CD4-positive, CD25-positive, alpha-beta regulatory T cell (primary cell): ENCODE measurements at places on chromosomes 4 and X. TPM values are rescaled to one million over a fixed set of nuclear protein-coding genes. Genes with fewer than 3 reads are reported as not detected.

DNA sequence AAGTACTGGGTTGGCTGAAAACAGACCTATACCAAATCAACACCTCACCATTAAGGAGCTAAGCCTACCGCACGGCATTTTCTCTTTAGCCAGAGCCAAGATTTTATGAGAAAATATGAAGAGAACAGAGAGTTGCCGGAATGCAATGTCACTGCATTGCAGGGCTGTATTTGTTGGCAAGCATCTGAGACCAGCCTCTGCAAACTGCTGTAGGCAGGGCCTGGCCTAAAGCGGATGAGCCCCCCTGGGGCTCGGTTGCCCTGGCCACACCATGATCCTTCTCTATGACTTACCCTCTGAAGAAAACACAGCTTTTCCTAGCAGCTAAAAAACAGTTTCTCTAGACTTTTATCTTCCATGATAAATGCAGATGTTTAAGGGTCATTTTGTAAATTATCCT is 120.5 kb upstream of the SORBS2 start:
- H3K36me3 ChIP-seq: no peaks in the 10 kb centered on the region
- H3K4me3 ChIP-seq: no peak overlapping the region

- H3K36me3 ChIP-seq: peaks cover 18% of the 10 kb centered on the region
- peaks cover 65% of the 10 kb centered on the region for H3K4me1 ChIP-seq
- H3K27me3 ChIP-seq: no peaks in the 10 kb centered on the region
Measured at GRCh38 chr4:152528060-152528459, 7.8 kb downstream of the FBXW7 start.

- no peak overlapping the region for H3K4me3 ChIP-seq
- no peaks in the 10 kb centered on the region for H3K27me3 ChIP-seq
- no peak overlapping the region for H3K27ac ChIP-seq
- H3K4me1 ChIP-seq: no peaks in the 10 kb centered on the region
- no peak for DNase-seq
Measured at GRCh38 chr4:112001041-112001440, 144.2 kb upstream of the FAM241A start.

DNA sequence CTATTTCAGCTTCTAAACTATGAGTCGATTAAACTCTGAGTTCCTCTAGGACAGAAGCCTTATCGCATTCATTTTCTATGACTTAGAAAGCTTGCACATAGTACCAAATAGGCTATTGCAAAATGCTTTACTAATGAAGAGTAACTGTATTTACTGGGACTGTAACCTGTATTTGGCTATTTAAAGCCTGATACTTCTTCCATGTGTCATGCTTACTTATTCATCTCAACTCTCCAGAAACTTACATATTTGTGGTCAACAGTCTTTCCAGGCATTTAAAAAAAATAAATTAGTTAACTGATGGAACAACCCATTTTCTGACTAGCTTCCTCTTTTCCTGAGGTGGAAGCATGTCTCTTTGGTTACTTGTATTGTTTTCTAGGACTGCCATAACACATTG is 467.9 kb downstream of the PCDH11X start:
- no peak for DNase-seq
- H3K27me3 ChIP-seq: no peaks in the 10 kb centered on the region
- no peak overlapping the region for H3K27ac ChIP-seq
- no peaks in the 10 kb centered on the region for H3K36me3 ChIP-seq

DNA sequence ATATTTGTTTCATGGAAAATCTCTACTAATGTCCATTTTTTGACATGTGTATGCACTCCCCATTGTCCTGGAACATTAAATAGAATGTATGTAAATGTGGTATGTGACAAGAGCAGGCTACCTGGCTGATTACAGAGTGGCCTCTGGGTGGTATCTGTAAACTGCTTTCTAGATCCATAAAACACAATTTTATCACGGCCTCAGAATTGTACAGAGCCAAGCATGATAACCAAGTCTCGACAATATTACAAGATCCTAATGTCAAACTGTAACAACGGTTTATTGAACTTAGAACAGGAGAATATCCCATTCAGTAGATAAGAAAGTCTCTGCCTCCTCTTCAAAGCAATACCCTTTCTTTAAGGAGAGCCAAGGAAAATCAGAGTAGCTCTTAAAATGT is 212.4 kb downstream of the PCDH7 start:
- no peak for DNase-seq
- no peaks in the 10 kb centered on the region for H3K36me3 ChIP-seq
- H3K4me1 ChIP-seq: no peaks in the 10 kb centered on the region
- H3K4me3 ChIP-seq: no peak overlapping the region

DNA sequence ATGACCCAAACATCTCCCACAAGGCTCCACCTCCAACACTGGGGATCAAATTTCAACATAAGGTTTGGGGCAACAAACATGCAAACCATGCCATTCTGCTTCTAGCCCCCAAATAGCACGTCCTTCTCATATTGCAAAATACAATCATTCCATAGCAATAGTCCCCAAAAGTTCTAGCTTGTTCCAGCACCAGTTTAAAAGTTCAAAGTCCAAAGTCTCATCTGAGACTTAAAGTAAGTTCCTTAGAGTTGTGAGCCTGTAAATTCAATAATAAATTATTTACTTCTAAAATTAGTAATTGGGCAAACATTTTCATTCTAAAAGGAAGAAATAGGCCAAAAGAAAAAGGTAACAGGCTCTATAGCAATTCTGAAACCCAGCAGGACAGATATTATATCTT is 8.9 kb upstream of the TASL start:
- H3K27me3 ChIP-seq: no peaks in the 10 kb centered on the region
- H3K27ac ChIP-seq: no peak overlapping the region
- no peak overlapping the region for H3K4me3 ChIP-seq
- no peaks in the 10 kb centered on the region for H3K36me3 ChIP-seq

- no peak overlapping the region for H3K4me3 ChIP-seq
- no peaks in the 10 kb centered on the region for H3K27me3 ChIP-seq
- no peak overlapping the region for H3K27ac ChIP-seq
Measured at GRCh38 chr4:183030309-183030708, 68.7 kb upstream of the WWC2 start.

DNA sequence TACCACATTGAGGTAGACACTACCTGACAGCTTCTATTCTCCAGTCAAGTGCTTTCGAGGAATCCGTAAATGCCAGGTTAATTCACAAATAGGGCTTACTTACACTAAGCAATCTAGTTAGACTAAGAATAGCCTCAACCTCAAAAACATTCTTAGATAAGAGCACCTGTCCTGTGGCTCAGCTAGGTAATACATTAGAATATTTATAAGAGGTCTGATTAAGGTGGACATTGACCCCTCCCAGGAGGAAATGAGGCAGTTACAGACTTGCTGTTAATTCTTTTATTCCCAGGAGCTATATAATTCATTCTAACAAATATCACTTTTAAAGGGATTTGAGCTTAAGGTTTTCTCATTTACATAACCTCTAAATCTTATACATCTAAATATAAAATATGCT is 758.1 kb downstream of the GRID2 start:
- no peaks in the 10 kb centered on the region for H3K4me1 ChIP-seq
- no peaks in the 10 kb centered on the region for H3K36me3 ChIP-seq
- H3K27ac ChIP-seq: no peak overlapping the region
- H3K4me3 ChIP-seq: no peak overlapping the region
- DNase-seq: no peak

DNA sequence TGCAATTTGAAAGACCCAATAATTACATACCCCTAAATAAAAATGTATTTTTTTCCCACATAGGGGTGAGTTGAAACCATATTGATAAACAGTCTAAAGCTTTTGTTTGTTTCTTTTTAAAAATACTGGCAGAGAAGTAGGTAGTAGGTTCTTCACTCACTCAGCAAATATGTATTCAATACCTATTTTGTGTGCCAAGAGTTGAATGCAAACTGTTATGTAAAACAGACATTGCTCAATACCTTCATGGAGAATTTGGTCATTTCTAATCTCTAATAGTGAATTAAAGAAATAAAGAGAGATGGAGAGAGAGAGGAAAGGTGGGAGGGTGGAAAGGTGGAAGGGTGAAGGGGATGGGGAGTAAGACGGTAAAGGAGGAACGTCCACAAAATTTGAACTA is 589.9 kb upstream of the GNPDA2 start:
- no peaks in the 10 kb centered on the region for H3K27me3 ChIP-seq
- H3K4me3 ChIP-seq: no peak overlapping the region
- H3K27ac ChIP-seq: no peak overlapping the region
- no peak for DNase-seq

- no peaks in the 10 kb centered on the region for H3K36me3 ChIP-seq
- no peak for DNase-seq
- H3K4me3 ChIP-seq: no peak overlapping the region
- no peak overlapping the region for H3K27ac ChIP-seq
- H3K27me3 ChIP-seq: no peaks in the 10 kb centered on the region
- no peaks in the 10 kb centered on the region for H3K4me1 ChIP-seq
Measured at GRCh38 chrX:134641346-134641745, 16.9 kb downstream of the PLAC1 start.

DNA sequence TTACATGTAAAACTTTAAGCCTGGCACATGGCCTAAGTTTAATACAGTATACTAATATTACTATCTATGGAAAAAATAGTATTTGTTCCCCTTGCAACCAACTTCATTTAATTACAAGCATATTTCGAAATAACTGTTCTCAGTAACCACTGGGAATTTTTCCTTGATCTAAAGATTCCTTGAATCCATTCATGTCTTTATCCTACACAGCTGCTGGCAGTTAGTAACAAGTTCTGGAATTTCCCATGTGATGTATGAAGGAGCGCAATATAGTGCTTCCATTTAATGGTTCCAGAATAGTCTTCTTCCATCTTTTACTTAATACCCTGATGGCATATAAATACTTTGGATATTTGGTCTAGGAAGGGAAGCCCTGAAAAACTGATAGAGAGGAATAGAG is 136.5 kb downstream of the AASDH start:
- no peak overlapping the region for H3K4me3 ChIP-seq
- H3K4me1 ChIP-seq: no peaks in the 10 kb centered on the region
- no peak overlapping the region for H3K27ac ChIP-seq
- H3K36me3 ChIP-seq: no peaks in the 10 kb centered on the region
- no peak for DNase-seq

The CLGN gene
- total RNA-seq: not detected
